Fibroblast of skin of back (primary cell): ENCODE measurements at places on chromosomes 1 and 21.
A peak's percentile ranks its signal among the peaks of the same experiment; 100 is the strongest.

DNA sequence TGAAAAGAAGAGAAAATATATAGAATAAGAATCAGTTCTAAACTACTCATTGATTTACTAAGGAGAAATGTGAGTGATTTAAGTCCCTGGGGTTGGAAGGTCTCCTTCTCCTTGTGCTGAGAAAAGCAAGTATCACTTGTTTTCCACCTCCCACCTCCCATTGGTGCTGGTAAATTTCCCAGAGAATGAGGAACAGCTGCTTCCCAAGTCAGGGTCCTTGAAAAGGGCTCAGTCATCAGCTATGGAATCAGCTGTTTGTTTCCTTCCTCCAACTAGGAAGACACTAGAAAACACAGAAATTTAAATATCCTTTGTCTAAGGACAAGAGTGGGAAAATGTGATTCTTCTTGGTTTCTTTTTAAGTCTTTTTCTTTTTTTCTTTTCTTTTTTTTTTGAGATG lies 131.3 kb upstream of the C1orf21 start:
- DNase-seq: no peak

- no peak for DNase-seq
These were observed 200.9 kb downstream of the PLPP3 start for GRCh38 chr1:56378341-56379070.

GRCh38 chr1:224404916-224405603 lies 29.5 kb downstream of the WDR26 start:
- no peak for DNase-seq

DNA sequence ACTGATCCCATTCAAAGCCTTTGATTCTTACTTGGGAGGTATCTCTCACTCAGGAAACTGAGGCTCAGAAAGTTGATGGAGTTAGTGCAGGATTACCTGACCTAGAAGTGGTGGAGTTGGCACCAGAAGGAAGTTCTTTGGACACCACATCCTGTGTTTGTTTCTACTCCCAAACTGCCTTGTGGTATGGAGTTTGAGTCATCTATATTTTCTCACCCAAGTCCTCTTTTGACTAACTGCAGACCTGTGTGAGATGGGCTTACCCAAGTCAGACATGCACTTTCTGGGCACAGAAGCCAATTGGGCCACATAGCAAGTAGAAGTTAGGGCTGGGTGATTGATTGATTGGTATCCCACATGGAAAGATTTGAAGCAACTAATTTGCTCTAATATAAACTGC lies 36.1 kb downstream of the FGGY start:
- peak; percentile 63 for DNase-seq

DNA sequence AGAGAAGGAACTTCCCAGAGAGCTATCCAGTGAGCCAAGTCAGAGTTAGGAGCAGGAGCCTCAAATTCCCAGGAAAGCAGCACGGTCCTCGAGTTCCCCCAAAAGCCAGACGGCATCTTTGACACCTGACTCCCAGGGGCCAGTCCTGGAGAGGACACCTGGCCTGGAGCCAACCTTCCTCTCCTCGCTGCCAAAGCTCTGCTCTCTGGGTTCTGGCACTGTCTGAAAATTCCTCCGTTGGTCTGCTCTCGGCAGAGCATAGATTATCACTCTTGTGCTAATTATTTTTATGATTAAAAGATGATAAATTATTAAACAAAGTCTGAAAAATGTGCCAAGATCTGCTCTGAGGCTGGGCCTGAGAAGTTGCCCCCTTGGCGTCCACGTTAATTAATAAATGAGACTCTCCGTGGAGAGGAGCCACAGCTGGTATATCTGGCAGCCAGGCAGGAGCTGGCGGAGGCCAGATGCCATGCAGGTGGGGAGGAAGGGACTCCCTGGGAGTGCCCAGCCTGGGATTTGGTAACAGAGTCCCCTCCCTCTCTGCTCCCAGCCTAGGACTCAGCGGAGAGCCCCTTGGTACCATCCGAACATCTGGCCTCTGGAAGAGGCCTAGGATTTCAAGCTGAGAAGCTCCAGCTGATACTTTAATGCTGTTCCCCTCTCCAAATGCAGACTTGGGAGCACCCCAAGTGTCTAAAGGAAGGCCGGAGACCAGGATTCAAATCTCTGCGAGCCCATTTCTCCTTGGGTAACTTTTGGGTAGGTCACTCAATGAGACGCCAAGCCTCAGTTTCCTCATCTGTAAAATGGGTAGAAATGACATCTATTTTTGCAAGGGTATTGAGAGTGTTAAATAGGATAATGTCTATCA lies 163.7 kb upstream of the POU3F1 start:
- no peak for DNase-seq

GRCh38 chr1:114468710-114469468 lies 42.1 kb downstream of the TRIM33 start:
- no peak for DNase-seq

DNA sequence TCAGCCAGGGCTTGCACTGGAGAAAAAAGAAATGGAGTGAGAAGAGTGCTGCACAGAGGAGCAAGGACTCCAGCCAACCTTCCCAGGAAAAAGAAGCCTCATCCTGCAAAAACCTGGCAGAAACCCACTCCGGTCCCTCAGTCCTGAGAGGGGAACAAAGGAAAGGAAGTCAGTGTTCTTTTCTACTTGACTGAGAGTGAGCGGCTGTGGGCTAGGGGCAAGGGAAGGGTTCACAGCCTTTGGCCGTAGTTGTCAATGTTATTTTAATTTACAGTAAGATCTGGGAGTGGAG lies 8.9 kb upstream of the GOLT1A start:
- no peak for DNase-seq

DNA sequence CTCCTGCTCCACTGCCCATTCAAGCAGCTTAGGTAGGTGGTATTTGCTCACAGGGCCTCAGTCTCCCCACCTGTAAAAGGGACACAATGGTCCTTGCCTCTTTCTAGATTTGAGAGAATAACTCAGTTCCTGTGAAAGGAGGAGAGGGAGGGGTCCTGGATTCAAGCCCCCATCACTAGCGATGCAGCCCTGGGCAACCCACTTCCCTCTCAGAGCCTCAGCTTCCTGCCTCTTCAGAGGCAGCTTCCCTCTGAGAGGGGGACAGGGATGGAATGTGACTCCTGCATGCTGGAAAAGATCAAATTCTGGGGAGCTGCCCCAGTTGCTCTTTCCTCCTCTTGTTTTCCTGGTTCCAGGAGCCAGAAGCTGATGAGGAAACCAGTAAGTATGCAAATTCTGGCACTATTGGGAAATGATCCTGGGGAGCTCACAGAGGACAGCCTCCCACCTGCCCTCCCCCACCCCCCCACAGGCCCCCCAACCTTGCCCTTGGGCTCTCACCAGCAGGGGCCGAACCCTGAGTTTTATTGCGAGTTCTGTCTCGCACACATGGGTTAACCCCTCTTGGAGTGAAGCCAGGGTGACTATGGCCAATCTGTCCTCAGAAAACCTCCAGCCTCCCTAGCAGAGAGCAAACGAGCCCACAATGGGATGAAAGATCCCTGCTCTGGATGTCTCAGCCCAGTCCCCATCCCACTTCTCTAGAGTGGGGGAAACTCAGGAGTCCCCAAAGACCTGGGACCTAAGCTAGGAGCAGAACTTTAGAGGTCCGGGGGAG lies 11.7 kb downstream of the ZC3H12A start:
- no peak for DNase-seq

DNA sequence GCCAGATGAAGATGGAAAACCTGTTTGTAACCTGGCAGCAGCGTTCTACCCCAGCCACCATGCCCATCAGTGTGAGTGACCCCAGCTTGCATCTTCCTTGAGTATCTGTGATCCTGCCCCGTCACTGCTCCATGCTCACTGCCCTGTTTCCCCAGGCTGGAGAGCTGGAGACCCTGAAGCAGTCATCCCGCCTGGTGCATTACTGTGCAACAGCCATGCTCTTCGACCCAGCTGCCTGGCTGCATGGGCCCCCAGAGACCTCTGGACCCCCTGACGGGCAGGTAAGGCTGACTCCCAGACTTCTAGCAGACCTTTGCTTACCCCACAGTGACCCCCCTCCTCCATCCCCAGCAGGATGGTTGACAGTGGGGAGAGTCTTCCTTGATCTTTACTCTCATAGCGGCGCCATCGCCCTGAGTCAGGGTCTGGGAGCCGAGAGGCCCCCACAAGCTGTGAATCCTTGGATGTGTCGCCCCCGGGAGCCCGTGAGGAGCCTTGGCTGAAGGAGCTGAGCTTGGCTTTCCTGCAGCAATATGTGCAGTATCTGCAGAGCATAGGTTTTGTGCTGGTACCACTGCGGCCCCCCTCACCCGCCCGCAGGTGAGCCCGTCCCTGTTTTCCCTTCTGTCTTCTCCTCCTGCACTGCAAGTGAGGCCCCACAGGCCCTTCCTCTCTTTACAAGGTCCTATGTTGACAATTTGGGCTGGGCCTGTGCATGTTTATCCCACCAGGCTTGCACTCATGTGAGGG lies 10.4 kb downstream of the HYI start:
- DNase-seq: no peak

DNA sequence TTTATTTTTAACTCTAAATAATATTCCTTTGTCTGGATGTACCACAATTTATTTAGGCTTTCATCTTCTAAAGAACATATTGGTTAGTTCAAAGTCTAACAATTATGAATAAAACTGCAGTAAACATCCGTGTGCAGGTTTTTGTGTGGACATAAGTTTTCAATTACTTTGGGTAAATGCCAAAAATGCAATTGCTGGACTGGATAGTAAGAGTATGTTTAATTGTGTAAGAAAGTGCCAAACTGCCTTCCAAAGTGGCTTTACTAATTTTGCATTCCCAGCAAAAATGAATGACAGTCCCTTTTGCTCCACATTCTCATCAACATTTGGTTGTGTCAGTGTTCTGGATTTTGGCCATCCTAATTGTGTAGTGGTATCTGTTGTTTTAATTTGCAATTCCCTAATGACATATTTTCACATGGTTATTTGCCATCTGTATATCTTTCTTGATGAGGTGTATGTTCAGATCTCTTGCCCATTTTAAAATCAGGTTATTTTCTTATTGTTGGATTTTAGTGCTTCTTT lies 113.8 kb downstream of the DPYD start:
- DNase-seq: no peak

GRCh38 chr1:45953934-45954847 lies 150.8 kb downstream of the MAST2 start:
- DNase-seq: peak; percentile 58

DNA sequence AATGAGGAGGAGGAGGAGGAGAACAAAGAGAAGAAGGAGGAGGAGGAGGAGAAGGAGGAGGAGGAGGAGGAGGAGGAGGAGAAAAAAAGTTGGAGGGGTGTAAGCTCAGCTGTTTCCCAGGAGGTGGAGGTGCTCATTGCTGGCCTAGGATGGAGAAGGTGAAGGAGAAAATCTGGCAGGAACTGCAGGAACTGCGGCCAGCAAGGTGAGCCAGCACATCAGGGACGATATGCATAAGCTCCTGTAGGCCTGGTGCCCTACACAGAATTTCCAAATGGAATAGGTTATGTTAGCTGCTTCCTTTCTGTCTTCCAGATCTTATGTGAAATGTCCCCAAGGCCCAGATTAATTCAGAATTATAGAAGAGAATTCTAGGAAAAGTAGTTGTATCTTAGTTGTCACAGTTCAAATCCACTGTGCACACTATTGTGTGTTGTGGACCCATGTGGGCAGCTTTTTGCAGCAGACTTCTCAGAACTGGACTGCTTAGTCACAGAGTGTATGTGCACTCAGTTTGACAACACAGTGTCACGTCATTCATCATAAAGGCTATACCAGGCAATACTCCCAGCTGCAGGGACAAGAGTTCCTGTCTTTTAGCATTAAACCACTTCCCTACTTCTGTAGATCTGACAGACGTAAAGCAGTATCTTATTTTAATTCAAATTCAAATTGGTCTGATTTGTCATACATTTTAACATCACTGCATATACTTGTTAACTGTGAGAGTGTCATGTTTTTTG lies 303.7 kb downstream of the HLX start:
- DNase-seq: no peak

- DNase-seq: no peak
These were observed 167.7 kb downstream of the DNAH14 start for GRCh38 chr1:225097175-225097574.

- DNase-seq: peak; percentile 70
These were observed 23.2 kb downstream of the NENF start for GRCh38 chr1:212455803-212456528.

GRCh38 chr1:30302858-30303257 lies 420.5 kb downstream of the MATN1 start:
- DNase-seq: no peak

- DNase-seq: no peak
These were observed 76.5 kb downstream of the EPS15 start for GRCh38 chr1:51442616-51443015.
